ENCODE measurements at places on chromosomes 6 and 20.
A peak's percentile ranks its signal among the peaks of the same experiment; 100 is the strongest.

DNA sequence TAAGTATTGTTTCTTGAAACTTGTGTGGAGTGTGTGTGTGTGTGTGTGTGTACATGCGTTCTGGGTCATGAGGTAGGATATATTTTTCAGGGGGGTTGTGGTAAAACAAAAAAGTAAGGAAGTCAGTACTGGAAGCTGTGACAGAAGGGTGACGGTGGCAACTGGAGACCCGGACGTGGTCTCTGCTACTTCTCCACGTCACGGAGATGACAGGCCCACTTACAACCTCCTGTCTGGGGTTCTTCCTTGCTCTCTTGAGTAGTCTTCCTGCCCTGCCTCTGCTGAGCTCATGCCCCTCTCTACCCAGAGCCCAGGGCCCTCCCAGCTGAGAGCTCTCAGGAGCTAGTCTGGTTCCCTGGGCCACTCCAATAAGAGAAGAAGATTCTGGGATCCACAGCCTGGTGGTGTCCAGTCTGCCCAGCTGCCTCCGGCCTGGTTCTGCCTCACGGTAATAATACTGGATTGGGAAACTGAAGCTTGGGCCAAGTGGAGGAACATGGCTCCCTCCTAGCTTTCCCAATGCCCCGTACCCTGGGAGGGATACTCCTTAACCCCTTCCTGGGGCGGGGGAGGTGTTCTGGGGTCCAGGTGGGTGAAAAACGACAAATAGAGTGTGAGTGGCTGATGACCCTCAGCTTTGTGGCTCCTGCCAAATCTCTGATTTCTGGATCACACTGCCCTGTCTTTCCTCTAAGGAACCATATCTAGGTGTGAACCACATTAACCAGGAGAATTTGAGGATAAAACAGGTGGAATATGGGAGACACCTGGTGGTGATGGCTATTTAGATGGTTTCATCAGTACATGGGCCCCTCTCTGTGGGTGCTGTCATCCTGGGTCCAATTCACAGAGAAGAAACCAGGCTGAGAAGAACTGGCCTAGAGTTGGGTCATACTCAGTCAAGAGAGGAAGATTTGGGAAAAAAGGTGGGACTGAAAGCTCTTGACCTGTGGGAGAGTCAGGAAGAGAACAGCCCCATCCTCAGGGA lies 27.2 kb downstream of the VEGFA start:
- no peak for DNase-seq

GRCh38 chr20:42218621-42219374 lies 600.6 kb upstream of the CHD6 start:
- DNase-seq = no peak

DNA sequence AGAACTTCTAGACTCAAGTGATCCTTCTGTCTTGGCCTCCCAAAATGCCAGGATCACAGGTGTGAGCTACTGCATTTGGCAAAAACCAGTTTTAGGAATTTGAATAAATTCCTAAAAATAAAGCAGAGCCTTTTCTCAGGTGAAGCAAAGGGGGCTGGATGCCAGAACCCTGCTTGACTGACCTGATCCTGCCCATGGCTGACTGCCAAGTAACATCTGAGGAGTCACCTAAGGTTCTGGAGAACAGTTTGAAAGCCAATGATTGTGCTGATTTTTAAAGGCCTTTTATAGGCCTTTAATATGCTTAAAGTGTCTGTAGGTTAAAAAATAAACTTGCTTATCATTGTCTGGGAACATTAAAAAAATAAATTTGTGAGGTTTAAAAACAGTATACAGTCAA lies 14.1 kb upstream of the ZSCAN12 start:
- DNase-seq = no peak

- DNase-seq = no peak
Measured at GRCh38 chr6:27541212-27541932, 68.5 kb upstream of the ZNF184 start.

- DNase-seq = peak; percentile 56
Measured at GRCh38 chr6:3610206-3610605, 141.3 kb downstream of the PXDC1 start.

DNA sequence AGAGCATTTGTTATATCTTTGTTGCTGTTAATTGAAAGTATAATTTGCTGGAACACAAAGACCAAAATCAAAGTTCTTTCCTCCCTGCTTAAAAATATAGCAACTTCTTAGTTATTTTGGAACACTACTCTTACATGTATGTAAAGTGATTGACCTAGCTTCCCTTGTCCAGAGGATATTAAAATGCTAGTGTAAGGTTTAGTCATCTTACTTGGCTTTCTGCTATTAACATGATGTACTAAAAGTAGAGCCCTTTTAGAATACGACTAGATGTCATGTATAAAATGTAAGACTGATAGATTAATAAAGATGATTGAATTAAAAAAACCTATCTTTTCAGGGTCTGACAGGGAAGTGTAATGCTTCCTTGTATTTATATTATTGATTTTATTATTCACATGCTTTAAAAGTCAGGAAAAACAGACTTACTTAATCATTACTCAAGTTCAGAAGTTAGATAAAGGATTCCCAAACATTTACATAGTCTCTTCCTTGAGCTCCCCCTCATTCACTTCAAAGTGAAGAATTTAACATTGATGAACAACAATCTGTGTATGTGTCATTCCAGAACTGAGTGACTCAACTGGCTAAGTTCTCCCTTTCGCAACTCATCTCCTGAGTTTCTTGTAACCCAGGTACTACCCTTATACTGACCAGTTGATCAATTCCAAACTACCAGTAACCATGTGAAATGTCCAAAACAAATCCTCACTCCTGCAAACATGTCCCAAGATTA lies 50.9 kb downstream of the BTBD9 start:
- DNase-seq = no peak

DNA sequence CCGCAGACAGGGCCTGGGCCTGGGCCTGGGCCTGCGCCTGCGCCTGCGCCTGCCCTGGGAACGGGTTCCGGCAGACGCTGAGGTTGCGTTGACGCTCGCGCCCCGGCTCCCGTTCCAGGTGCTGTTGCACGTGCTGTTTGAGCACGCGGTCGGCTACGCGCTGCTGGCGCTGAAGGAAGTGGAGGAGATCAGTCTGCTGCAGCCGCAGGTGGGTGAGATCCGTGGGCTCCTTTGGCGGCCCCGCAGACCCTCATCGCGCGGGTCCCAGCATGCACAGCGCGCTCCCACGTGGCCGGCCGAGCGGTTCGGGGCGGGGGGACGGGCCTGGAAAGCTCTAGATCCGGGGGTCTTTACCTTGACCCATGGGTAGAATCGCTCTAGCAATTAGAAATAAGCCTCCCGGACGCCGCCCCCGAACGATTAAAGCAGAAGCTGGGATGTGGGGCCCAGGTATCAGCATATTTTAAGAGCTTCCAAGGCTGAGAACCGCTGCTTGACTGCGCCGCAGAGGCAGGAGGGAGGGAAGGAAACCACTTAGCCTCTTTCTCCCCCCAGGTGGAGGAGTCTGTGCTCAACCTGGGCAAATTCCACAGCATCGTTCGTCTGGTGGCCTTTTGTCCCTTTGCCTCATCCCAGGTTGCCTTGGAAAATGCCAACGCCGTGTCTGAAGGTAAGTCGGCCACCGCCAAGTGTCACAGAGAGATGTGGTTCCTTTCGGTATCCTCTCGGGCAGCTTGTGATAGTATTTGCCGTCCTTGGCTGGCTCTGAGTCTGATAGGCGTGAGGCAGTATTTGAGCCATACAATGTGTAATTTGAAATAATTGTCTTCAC lies 508 bp downstream of the NOP56 start:
- no peak for DNase-seq

DNA sequence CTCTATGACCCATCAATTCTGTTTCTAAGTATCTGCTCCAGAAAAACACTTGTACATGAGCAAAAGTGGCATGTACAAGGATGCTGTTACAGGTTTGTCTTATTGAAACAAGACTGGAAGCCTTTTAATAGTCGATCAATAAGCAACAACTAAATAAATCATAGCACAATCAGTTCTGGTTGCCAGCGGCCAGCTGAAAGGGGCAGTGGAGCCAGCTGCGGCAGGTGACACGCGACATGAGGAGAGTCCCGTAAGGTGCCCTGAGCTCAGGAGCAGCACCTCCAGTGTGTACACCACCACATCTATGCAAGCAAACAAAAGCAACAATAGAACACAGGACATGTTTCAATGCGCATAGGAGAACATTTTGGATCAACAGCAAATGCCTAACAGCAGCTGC lies 20.7 kb upstream of the NNAT start:
- DNase-seq = no peak

DNA sequence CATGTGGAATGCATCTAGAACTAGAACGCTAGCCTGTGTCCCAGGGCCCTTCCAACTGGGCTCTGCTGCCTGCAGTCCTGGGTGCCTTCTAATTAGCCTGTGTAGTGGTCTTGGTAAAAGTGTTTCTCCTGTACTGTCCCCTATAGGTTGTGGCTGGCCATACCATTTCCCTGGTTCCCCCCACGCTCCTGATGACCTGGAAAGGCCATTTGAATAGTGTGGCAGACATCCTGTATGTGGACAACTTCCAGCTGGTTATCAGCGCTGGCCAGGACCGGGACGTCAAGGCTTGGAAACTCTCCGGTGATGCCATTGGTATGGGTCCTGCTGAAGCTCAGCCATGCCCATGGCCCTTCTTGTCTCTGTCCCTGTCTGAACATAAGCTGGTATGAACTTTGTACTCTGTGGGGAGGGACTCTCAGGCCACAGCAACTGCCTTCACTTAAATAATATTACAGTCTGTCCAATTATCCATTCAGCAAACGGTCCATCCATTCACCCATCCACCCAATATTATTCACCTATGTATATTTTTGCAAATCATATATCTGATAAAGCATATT lies 60.7 kb downstream of the SUN5 start:
- no peak for DNase-seq

GRCh38 chr6:169724494-169725124 lies at the start of gene PHF10:
Gene PHF10 (minus strand): TSS chr6:169724500. CDS start chr6:169723931, 569 bp downstream.
- no peak for DNase-seq

DNA sequence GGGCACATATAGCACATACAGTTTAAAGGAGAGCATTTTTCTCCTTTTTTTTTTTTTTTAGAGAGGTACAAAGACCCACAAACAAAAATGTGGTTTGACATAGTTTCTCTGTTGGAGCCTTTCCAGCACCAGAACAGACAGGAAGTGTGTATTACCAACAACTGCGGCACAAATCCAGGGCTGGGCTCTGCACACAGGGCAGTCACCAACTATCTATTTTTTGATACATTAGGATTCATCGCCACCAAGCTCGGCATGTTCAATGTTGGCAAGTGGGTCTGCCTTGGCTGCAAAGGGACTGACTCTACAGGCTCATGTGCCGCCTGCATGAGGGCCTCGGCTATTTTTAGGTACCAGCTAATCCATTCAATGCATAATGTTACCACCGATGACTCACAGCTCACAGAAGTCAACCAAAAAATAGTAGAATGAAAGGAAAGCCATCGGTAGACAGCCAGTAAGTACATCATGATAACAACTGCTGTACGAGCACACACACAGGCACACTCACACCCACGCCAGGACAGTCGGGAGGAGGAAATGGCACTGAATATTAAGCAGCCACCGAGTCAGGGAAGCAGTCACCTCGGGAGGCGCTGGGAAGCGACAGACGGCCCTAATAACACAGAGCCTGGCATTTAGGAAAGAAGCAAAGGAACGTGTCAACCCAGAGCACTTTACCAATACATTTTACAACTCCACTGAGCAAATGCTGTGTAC lies 81.6 kb downstream of the GMPR start:
- peak; percentile 93 for DNase-seq

DNA sequence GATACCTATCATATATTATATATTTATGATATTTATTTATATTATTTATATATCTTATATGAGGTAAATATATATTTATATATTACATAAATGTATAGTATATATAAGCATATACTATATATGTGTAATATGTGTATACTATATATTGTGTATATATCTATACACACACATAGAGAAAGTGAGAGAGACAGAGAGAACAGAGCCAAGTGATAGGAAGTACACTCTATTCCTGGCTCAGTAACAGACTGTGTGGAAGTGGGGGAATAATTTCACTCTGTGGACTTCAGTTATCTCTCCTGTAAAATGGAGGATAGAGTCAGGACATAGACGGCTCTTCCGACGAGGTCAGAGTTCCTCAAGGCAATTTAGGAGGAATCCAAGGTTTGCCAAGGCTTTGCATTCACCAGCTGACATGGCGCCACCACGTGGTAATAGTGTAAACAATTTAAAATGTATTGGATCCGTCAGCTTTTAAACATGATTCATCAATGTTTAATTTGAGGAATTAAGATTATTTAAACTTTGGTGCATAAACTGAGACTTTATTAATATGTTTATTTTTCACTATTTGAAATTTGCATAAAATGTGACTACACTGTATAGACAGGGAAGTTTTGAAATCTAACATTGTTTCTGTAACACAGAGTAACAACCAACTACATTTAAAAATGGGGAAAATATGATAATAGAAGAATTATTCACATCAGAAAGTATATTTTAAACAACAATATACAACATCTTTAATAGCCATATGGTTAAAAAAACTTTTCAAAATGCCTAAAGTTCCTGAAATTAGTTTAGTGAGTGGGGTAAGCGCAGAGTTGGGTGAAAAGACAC lies 75.4 kb upstream of the TMEM244 start:
- no peak for DNase-seq

GRCh38 chr20:24993337-24994185 lies 1.0 kb upstream of the APMAP start:
- DNase-seq = no peak

DNA sequence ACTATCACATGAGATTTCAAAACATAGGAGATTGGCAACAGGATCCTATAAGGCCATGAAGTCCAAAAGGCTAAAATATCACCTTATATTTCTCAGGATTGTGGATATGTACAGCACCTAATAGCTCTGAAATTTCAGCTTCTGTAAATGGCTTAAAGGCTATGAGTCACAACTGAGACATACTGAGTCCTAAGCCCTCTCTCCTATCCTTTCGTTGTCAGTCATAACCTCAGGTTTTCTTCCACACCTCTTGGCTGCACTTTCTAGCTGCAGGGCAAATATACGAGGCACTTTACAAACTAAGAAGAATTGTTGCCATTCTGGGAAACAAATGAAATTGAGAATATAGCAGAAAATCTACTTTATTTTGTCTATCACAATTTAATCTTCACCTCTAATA lies 969.9 kb upstream of the EPHA7 start:
- DNase-seq = peak; percentile 22

- no peak for DNase-seq
Measured at GRCh38 chr20:63053432-63054102, 46.8 kb upstream of the BHLHE23 start.
